Iris pigment epithelial cell (primary cell): ENCODE measurements at places on chromosomes 2 and 18.

- DNase-seq, result no peak
Observed at GRCh38 chr2:136214307-136215200, 96.6 kb upstream of the CXCR4 start.

GRCh38 chr2:217618744-217619143 lies 384.1 kb downstream of the TNS1 start:
- no peak for DNase-seq

DNA sequence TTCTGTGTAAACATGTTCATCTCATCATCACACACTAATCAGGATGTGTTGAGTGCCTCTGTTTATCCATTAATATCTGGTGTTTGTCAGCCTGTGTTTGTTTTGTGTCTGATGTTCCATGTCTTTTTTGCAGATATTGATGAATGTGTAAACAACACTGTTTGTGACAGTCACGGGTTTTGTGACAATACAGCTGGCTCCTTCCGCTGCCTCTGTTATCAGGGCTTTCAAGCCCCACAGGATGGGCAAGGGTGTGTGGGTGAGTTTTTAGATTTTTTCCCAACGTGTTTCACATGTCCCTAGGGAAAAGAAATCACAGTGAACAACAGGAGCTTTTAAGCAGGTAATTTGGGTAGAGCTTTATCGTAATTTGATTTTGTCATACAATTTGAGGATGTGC lies 133.7 kb upstream of the RASGRP3 start:
- no peak for DNase-seq

DNA sequence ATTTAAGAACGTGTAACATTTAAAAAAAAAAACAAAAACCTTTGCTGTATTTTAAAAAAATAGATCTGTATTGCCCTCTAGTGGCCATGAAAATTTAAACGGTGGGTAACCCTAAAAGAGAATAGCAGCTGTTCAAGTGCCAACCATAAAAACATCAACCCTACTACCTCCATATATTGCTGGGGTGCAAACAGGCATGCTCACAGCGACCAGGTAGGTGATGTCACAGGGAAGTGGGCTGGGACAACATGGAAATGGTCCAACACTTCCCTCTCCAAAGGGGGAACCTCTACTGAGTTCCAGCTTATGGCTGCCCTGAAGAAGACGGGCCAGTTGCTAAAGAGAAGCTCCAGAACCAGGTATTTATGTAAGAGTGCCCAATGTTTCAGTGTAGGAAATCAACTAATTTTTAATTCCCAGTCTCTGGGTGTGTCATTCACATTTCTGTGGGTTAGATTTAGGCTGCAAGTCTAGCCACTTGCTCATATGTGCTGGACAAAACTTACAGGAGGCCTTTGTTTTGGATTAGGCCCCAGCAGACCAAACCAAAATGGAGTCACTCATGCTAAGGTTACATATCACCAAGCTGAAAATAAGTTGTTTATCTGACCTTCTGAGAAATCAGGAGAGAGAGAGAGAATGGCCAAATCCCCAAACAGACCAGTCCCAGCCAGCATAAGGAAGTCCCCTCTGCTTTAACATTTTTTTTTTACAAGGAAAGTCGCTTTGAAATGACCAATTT lies 54.5 kb downstream of the SKA1 start:
- peak; percentile 32 for DNase-seq

DNA sequence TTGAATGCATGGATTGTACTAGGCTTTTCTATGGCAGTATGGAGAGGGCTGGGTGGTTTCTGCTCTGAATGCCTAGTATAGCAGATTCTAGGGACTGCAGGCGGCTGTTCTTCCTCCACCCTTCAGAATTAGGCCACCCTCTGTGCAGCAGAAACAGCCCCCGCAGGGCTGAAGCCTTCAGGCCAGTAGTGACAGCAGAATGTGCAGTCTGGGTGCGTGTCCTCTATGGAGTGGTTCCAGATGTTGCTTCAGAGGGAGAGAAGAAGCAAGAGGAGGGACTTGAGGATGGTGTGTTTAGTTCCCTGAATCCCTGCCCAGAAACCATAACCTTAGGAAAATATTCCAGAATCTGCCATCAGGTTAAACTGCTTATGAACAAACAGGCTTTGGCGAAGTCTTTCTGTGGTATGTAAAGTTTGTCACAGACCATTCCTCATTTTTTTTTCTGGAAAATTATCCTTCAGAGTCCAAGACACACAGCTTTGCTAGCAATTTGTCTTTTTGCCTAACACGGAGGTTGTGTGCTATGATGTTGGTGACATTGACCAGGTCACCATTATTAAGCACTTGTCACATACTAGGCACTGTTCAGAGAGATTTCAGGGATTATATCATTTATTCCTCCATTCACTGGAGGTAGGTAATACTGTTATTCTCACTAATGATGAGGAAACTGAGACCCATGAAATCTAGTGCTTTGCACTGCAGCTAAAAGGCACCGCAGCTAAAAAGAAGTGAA lies 21.1 kb downstream of the CASP10 start:
- peak; percentile 39 for DNase-seq

DNA sequence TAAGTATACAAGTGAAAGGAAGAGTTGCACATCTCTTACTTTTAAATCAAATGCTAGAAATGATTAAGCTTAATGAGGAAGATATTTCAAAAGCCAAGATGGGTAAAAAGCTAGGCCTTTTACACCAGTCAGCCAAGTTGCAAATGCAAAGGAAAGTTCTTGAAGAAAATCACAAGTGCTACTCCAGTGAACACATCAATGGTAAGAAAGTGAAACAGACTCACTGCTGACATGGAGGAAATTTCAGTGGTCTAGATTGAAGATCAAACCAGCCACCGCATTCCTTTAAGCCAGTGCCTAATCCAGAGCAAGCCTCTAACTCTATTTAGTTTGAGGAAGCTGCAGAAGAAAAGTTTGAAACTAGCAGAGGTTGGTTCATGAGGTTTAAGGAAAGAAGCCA lies 79.1 kb downstream of the RBBP8 start:
- no peak for DNase-seq

DNA sequence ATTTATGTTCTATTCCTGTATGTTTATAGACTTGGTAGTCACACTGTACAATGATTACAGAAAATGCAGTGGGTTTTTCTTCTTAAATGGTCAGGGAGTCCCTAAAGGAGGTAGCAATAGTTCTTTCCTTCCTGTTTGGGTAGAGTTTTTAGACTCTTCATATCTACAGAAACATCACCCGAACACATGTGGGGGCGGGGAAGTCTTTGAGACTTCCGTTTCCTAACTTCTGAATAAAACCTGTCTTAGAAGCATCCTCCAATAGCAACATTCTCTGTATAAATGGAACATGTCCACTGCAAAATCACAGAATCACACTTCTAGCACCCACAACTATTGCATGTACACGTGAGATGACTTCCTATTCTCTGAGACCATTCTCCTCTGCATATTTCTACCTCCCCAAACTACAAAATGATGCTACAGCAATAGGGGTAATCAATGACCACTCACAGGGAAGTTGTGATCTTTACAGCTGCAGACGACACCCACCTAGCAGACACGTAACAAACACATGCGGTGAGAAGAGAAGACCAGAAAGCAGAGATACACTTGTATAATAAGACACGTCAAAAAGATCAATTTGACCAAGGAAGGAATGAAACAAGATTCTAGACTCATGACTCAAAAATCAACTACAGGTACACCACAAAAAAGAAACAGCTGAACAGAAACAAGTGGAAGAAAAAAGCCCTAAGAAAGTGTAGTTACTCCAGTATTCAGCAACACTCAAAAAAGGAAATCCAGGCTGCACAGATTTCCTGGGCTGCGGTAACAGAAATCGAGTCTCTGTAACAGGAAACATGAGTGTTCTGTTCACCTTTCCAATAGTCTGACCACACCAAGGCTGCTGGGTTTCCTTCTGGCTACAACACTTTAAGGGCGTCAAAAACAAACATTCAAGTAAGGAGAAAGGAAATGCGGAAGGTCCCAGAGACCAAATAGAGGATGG lies 120.4 kb downstream of the ZNF516 start:
- no peak for DNase-seq

GRCh38 chr2:36538335-36538734 lies 59.6 kb downstream of the FEZ2 start:
- no peak for DNase-seq

GRCh38 chr2:215839309-215839708 lies 174.0 kb downstream of the MREG start:
- no peak for DNase-seq

GRCh38 chr2:119871725-119872124 lies 112.0 kb downstream of the PTPN4 start:
- no peak for DNase-seq

GRCh38 chr2:15348636-15349035 lies 212.5 kb downstream of the NBAS start:
- no peak for DNase-seq

DNA sequence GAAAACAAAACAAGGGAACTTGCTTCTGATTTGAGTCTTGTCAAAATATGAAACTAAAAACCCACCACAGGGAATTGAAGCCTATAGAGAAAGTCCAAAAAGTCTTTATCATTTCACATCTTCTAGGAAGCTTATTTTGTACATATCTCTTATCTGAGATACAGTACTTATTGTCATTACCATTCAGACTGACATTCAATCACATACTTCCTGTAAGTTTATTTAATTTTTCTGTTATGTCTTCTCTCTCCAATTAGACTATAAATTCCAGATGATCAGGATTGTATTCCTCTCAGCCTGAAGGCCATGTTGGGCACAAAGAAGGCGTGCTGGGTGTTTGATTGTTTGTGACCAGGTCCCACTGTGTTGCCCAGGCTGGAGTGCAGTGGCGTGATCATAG lies 59.2 kb downstream of the METTL4 start:
- DNase-seq, result no peak

DNA sequence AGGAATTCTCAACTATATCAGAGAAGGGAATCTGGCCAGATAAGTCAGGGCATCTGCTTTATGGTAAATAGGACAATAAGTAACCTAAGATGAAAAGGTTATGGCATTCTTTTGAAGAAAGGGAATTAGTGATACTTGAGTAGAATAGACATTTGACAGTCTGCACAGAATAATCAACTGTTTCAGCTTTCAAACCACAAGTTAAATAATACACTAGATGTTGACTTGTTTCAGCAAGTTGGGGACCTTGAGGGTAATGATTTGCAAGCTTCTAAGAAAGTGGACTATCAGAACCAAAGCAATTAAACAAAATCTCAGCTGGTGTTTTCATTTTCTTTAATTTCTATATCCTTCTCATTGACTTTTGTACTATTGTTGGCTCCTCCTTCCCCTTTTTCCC lies 54.5 kb downstream of the SLC39A10 start:
- no peak for DNase-seq

DNA sequence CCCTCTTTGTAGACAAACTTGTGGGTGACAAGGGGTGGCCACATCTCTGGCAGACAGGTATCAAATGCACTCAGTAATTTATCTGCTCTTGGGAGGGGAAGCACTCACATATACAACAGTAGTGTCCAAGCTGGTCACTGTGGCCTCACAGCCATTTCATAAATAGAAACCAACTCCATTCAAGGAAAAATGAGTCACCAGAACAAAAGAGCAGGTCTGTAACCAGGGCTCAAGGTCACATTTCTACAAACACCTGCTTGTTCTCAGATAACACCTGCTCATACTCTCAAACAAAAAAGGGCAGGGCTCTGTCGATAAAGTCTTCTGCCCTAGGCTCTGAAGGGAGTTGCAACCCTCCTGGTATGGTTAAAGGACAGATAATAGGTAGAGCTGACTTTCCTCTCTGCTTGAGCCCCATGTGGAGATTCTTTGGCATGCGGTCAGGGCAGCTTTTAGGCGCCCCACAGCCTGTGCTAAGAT lies 459.0 kb downstream of the BCL11A start:
- DNase-seq, result no peak

- peak; percentile 29 for DNase-seq
Observed at GRCh38 chr2:65281627-65282351, 54.2 kb downstream of the ACTR2 start.

- DNase-seq, result no peak
Observed at GRCh38 chr2:131056932-131057287, 36.4 kb downstream of the FAM168B start.

DNA sequence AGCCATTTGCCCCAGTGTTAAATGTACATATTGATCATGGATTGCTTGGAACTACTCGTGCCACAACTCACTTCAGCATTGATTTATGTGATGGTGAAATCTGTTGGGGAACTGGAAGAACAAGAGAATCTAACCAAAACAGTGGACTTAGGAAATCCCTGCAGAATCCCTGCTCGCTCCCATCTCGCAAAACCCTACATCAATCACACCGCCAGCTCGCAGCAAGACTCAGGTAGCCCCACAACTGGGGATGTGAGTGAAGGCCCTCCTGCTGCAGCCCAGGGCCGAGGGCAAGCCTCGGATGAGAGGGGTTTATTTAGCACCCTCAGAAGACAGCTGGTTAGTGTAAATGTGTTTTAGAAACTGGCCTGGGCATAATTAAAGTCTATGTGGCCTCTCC lies 171.6 kb downstream of the ANAPC1 start:
- DNase-seq, result no peak

DNA sequence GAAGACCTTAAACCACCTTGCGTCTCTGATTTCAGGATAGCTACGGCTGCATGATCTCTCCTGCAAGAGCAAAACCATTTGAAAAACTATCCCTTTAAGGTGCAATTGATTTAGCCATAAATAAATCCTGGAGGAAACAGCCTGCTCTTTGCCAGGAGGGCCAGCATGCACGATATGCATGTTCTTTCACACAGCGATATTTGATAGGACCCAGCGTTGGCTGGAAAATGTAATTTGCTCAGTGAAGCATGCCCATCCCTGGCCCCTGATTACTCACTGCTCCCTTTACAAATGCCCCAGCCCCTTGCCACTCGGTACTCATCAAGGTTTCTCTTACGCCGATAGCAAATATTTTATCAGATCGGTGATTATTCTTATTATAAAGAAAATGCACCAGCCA lies 315.4 kb downstream of the CDH2 start:
- DNase-seq, result no peak

DNA sequence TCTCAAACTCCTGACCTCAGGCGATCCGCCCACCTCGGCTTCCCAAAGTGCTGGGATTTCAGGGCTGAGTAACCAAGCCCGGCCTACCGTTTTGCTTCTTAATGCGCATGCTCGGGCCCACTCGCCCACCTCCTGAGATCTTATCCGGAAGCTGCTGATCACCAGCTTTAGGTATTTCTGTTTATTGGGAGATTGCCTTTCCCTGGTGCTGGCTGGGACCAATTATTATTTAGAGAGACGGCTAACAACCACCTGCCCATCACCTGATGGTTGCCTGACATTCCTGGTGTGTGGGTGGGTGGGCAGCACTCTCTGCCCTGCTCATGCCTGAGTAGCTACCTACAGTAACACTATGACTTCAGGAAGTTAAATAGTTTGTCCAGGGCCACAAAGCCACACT lies 56.3 kb upstream of the ZNF532 start:
- no peak for DNase-seq

- no peak for DNase-seq
Observed at GRCh38 chr2:32516567-32516966, 111.3 kb upstream of the TTC27 start.

- DNase-seq, result peak; percentile 62
Observed at GRCh38 chr2:120066800-120067547, 54.1 kb downstream of the EPB41L5 start.

- DNase-seq, result no peak
Observed at GRCh38 chr2:190182071-190182524, 119.6 kb upstream of the MSTN start.
